ENCODE measurements at places on chromosomes 13 and 19. TPM values are rescaled to one million over a fixed set of nuclear protein-coding genes. Genes with fewer than 3 reads are reported as not detected.

The UHRF1 gene
- total RNA-seq = 6.0 TPM

The CGB3 gene
- total RNA-seq = not detected

The CHST8 gene
- total RNA-seq = under 0.01 TPM

The SPACA4 gene
- not detected for total RNA-seq

The PODNL1 gene
- not detected for total RNA-seq

Data from dermis lymphatic vessel endothelial cell (primary cell).